Retinal pigment epithelial cell (primary cell): ENCODE measurements at places on chromosomes 3 and 15.

- DNase-seq = no peak
Measured at GRCh38 chr3:185400866-185401265, 37.9 kb downstream of the MAP3K13 start.

- no peak for DNase-seq
Measured at GRCh38 chr15:90201130-90201943, at the start of gene SEMA4B. Gene SEMA4B, plus strand, starts transcription at chr15:90201330. Its CDS starts 249 bp downstream, at chr15:90201579.

- DNase-seq = no peak
Measured at GRCh38 chr3:42709621-42710020, 7.0 kb upstream of the HHATL start.

DNA sequence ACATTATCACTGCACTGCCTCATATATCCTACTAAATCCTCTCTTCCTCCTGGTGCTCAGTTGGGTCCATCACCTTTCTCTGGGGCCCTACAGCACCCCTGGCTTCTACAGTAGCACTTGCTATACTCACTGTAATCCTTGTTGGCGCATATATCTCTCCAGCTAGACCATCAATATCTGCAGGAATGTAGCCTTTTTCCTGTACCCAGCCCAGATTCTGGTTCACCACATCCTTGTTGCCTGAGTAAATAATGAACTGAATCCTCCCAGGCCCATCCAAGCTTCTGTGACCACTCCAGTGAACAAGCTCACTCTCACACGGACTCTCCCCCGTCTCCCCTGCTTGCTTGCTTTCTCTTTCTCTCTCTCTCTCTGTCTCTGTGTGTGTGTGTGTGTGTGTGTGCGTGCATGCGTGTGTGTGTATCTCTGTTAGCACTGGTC lies 62.5 kb upstream of the LIPC start:
- no peak for DNase-seq

GRCh38 chr3:3817865-3818264 lies 18.6 kb downstream of the LRRN1 start:
- DNase-seq = no peak
